ENCODE measurements at places on chromosomes 16 and 17.

- DNase-seq: no peak
Observed at GRCh38 chr16:65075877-65076276, 46.0 kb downstream of the CDH11 start.

- DNase-seq: no peak
Observed at GRCh38 chr17:35132099-35132498, 10.0 kb downstream of the NLE1 start.

- DNase-seq: no peak
Observed at GRCh38 chr16:81445966-81446906, 1.6 kb downstream of the CMIP start.

DNA sequence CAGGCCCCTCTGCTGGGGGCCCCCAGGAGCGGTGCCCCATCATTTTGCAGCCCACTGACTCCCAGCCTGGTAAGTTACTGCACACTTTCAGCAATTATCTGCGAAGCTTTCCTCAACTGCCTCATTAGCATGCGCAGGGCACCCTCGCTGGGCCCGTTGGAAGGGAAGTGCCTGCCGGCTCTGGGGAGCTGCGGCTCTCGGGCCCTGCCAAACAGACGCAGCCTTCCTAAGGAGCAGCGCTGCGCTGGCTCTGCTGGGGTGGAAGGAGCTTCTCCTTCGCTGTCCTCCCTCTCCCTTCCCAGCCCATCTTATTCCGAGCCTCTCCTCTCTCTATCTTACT, 71.0 kb downstream of the RBBP6 start:
- no peak for DNase-seq

GRCh38 chr16:31471875-31472708, at the start of gene TGFB1I1:
Gene TGFB1I1 (plus strand): TSS chr16:31472152. CDS start chr16:31472189, 37 bp downstream.
- peak; percentile 81 for DNase-seq

DNA sequence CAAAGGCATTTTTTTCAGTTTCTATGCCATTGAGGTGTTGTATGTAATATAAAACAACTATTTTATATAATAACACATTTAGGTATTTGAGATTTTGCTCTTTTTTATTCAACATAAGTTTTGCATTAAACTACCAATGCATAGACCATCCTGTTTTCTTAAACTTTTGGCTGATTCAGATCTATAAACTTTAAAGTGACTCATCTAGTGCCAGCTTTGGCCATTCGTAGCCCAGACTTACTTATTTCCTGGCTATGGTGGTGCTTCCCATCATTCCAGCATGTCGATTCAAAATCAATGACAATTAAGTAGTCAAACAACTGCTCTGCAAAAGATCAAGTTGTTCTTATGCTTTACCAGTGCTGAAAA, 3.1 kb downstream of the ERI2 start:
- peak; percentile 15 for DNase-seq

GRCh38 chr16:30030841-30031413, at the start of gene TLCD3B:
Gene TLCD3B (minus strand): TSS chr16:30031271. CDS start chr16:30030527, 744 bp downstream.
- no peak for DNase-seq

- no peak for DNase-seq
Observed at GRCh38 chr16:16062023-16062937, 112.9 kb downstream of the ABCC1 start.

GRCh38 chr16:81483064-81483969, 38.7 kb downstream of the CMIP start:
- no peak for DNase-seq

GRCh38 chr16:87233928-87234327, 83.3 kb downstream of the C16orf95 start:
- no peak for DNase-seq

GRCh38 chr17:42179911-42180410, 981 bp downstream of the KCNH4 start:
- no peak for DNase-seq

DNA sequence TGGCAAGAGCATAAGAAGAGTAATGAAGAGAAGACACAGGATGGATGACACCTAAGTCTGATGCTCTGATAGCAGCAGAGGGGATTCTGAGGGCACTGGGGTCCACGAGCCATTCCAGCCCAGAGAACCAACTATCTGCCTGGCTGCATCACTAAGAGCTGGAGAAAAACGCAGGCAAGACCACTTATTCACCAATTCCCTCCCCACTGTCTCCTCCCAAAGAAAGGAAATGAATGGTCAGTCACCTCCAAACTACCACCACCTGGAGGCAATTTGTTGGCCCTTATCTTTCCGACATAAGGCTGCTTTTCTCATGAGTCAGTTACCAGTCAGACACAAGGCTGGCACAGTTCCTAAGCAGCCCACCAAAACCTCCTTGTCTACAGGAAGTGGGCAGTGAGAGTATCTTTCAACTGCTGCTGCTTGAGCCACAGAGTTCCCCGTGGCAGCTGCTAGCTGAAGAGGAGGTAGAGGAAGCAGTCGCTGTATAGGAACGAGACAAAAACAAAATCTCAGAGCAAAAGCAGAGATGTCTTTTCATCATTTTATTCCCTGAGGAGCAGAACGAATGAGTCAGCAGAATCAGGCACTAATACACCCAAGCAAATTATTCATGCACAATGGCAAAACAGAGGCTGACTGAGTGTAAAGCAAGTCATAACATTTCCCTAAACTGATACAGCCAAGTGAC, 111.1 kb downstream of the SMG6 start:
- DNase-seq: peak; percentile 66

- DNase-seq: no peak
Observed at GRCh38 chr17:19940722-19941464, 36.7 kb downstream of the AKAP10 start.

DNA sequence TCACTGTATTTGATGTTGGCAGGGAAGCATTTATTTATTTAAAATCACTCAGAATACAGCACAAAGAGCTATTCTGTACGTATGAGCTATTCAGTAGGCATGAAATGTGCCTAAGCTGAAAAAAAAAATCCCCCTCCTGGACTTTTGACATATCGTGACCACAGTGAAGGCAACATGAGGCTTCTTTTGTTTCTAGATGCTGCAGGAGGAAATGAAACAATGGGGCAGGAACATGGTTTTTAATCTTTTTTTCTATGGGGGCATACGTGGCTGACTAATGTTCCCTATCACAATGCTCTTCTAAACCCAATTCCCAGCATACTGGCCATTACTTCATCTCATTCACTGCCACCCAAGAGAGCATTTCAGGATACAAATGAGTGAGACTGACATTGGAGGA, 191.0 kb upstream of the PMFBP1 start:
- DNase-seq: no peak

DNA sequence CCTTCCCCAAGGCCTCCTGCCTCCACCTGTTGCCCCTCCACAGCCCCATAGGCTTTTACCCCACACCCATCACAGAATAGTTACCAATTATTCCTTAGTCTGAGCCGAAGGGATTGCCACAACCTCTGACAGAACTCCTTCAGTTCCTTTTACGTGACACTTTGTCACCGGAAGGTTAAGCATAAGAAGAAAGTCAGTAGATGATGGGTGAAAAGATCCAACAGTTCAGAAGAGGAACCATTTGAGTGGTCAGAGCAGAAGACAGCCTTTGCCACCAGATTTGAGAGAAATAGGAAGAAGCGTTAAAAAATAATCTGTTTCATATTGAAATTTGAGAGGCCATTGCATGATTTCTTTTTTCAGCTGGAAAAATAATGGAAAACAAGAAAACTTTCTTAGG, 1.2 kb downstream of the SRR start:
- DNase-seq: no peak

GRCh38 chr17:10793256-10793655, 10.6 kb downstream of the TMEM238L start:
- DNase-seq: no peak

GRCh38 chr17:2423271-2423670, 22.4 kb upstream of the MNT start:
- DNase-seq: no peak

- no peak for DNase-seq
Observed at GRCh38 chr16:21028728-21029127, 121.9 kb downstream of the DNAH3 start.

DNA sequence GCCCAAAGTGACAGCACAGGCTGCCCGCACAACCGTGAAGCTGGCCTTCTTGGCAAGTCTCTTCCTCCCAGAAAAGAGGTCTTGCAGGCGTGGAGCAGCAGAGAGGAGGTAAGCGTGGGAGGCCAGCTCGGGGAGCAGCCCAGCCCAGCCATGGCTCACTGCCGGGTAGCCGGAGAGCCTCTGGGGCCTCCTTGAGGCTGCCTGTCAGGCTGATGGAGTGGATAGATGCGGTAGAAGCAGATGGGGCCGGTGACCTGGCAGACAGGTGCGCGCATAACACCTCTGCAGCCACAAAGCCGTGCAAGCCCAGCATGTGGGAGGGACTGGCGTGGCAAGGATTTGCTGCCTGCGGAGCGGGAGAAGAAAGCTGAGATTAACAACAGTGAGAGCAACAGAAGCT, 17.1 kb upstream of the DOK4 start:
- DNase-seq: no peak

- DNase-seq: no peak
Observed at GRCh38 chr16:57755726-57756423, 20.3 kb downstream of the KATNB1 start.

GRCh38 chr17:17545031-17545820, 46.3 kb downstream of the PEMT start:
- DNase-seq: no peak

DNA sequence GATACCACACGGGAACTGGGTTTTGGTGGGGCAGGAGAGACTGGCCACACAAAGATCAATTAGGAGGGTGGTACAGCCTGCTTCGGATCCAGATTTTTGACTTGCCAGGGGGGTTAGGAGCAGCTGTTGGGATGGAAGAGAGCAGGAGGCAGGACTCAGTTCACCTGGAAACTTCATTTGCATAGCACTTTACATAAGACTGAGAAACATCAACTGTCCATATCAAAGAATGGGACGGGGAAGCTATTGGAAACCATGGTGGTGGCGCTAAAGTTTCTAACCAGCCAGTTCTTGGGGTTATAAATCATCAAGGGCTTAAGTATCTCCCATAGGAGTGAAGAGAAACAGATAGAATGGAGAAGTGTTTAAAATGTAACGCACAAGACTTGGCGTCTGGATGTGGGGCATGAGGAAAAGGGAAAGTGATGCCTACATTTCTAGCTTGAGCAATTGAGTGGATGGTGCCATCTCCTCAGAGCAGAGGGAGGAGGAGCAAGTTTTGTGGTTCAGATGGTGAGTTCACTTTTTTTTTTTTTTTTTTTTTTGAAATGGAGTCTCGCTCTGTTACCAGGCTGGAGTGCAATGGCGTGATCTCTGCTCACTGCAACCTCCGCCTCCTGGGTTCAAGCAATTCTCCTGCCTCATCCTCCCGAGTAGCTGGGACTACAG, 6.4 kb upstream of the SRCAP start:
- DNase-seq: no peak

All from H54 (cell line).